SK-N-SH (cell line): ENCODE measurements at places on chromosomes 5 and 9. TPM values are rescaled to one million over a fixed set of nuclear protein-coding genes. Genes with fewer than 3 reads are reported as not detected.

Gene COL5A1
- polyA plus RNA-seq = 26.4 and 73.8 TPM in 2 replicates

Gene RGS14
- polyA plus RNA-seq = 26.5 and 27.6 TPM in 2 replicates

Gene HMHB1
- not detected in 2 replicates for polyA plus RNA-seq

Gene LHX2
- polyA plus RNA-seq = not detected in 2 replicates

Gene SLC6A3
- not detected in 2 replicates for polyA plus RNA-seq

Gene SLC4A9
- polyA plus RNA-seq = 0.02 TPM in 1 of 2 replicates, not detected in the other

Gene BRD9
- 17.5 and 19.5 TPM in 2 replicates for polyA plus RNA-seq

Gene TNIP1
- 39.4 and 46.2 TPM in 2 replicates for polyA plus RNA-seq

Gene SH3RF2
- 0.87 and 0.93 TPM in 2 replicates for polyA plus RNA-seq

Gene PPP1R26
- 18.6 and 20.1 TPM in 2 replicates for polyA plus RNA-seq

Gene IRGM
- polyA plus RNA-seq = 0.13 and 0.19 TPM in 2 replicates

Gene CDC20B
- 0.03 TPM in 2 replicates for polyA plus RNA-seq

Gene PPP2R2B
- 11.4 and 11.9 TPM in 2 replicates for polyA plus RNA-seq

Gene TIMD4
- polyA plus RNA-seq = not detected in 2 replicates

Gene ZFP37
- polyA plus RNA-seq = 0.58 and 0.67 TPM in 2 replicates

Gene ZNF454
- polyA plus RNA-seq = 0.05 and 0.15 TPM in 2 replicates

Gene SOX30
- polyA plus RNA-seq = 0.10 and 0.13 TPM in 2 replicates

Gene SPATA31E1
- polyA plus RNA-seq = not detected in 2 replicates

Gene PCA3
- 0.21 TPM in 2 replicates for polyA plus RNA-seq

Gene ECSCR
- polyA plus RNA-seq = 10.9 and 13.5 TPM in 2 replicates

Gene APBA1
- polyA plus RNA-seq = 2.8 and 3.1 TPM in 2 replicates

Gene DDX41
- 158 and 176 TPM in 2 replicates for polyA plus RNA-seq

Gene PCDHA4
- polyA plus RNA-seq = 1.2 and 1.4 TPM in 2 replicates

Gene UNC13B
- polyA plus RNA-seq = 8.1 and 9.8 TPM in 2 replicates

Gene C6
- polyA plus RNA-seq = 0.02 and 0.08 TPM in 2 replicates

Gene AQP7
- 0.05 TPM in 1 of 2 replicates, not detected in the other for polyA plus RNA-seq
